Hematopoietic multipotent progenitor cell treated with erythropoietin and hydrocortisone succinate and interleukin-3 and kit ligand, for 4 days (in vitro differentiated cells): ENCODE measurements at places on chromosomes 12 and 14.

GRCh38 chr12:132560614-132561426 lies 49.6 kb downstream of the LRCOL1 start:
- DNase-seq: peak; percentile 92

DNA sequence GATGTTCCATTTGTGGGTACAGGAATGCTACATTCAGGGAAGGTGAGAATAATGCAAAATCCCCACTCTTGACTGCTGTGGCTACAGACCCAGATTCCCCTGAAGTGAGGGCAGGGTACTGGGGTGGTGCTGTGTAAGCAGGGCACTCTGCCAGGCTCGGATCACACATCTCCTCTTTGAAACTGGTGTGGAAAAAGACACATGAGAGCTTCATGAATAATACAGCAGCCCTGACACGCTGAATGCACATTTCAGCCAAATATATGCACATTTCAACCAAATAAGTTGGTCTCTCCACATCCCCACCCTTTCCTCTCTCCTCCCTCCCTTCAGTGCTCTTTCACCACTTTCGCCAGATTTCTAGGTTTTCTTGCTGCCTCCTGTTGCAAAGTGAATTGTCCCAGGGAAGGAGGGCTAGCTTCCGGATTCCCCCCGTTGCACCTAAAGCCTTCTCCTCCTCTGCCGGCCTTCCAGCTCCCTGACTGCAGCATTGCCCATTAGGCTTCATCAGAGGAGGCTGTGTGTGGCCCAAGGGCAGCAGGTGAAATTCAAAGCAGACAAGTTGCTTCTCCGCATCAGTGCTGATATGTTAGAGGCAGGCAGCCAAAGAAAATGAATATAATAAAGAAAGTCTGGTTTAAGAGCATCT lies 118.2 kb upstream of the TMCC3 start:
- DNase-seq: peak; percentile 38

DNA sequence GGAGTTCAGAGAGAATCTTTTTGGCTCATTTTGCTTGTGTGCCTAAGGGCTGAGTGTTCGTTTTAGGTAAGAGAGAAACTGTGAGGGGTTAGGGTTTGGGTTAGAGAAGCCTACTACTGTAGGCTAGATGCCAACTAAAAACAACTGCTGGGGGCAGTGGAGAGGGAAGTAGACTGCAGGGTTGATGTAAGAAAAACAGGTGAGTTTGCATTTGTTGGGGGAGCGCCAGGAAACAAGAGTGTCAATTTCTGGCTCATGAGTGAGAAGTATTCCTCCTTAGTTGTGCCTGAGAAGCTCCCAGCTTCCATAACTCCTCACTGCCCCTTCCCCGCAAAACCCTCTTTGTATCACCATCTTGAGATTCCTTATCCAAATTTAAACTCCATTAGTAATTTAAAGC lies 92.3 kb downstream of the DERA start:
- peak; percentile 7 for DNase-seq

GRCh38 chr12:104003596-104003995 lies 37.9 kb downstream of the TDG start:
- no peak for DNase-seq

DNA sequence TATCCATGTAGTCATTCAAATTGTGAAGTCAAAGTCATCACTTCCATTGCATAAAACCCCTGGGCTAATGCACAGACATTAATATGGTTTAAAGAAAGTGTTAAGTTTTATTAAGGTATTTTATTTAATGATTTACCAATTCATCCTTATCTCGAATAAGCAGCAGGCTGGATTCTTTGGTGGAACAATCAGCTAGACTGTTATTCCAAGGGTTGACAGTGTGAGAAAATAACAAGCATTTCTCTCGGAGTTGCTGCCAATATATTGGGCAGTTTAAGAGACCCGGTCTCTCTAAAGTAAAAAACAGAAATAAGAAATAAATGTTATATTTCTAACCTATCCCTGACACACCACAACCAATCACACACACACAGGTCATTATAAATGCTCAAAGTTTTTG lies 9.4 kb downstream of the KLRB1 start:
- no peak for DNase-seq

- peak; percentile 73 for DNase-seq
These were observed 132.7 kb downstream of the SSPN start for GRCh38 chr12:26327975-26328644.

- DNase-seq: peak; percentile 64
These were observed 31.1 kb downstream of the SSH1 start for GRCh38 chr12:108826101-108826806.

DNA sequence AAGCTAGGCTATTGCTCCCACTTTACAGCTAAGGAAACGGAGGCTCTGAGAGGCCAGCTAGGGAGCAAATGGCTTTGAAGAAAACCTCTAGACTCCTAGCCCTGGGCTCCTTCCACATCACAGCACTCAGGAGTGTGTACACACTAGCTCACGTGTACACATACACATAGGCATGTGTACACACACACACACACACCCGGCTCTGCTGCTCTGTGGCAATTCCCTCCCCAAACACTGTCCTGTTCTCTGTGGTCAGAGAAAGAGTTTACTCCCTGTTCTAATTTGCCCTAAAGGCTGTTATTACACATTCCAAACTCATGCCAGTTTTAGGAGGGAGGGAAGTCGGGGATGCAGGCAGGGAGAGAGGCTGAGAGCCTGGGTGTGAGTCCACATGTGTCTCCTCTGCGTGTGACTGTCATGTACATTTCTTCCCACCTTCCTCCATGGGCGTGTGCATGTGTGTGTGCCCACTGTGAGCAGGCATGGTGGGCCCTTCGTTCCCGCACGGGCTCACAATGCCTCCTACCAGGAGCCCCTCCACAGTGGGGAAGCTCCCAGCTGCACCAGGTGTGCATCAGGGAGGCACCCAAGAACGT lies 14.2 kb downstream of the TRPV4 start:
- DNase-seq: no peak

DNA sequence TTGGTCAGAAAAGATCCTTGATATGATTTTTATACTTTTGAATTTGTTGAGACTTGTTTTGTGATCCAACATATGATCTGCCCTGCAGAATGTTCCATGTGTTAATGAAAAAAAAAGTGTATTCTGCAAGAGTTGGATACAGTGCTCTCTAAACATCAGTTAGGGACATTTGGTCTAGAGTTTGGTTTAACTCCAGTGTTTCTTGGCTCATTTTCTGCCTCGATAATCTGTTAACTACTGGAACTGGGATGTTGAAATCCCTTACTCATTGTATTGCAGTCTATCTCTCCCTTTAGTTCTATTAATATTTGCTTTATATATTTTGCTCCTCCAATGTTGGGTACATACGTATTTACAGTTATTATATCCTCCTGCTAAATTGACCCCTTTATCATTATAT lies 18.3 kb upstream of the TXNRD1 start:
- no peak for DNase-seq

DNA sequence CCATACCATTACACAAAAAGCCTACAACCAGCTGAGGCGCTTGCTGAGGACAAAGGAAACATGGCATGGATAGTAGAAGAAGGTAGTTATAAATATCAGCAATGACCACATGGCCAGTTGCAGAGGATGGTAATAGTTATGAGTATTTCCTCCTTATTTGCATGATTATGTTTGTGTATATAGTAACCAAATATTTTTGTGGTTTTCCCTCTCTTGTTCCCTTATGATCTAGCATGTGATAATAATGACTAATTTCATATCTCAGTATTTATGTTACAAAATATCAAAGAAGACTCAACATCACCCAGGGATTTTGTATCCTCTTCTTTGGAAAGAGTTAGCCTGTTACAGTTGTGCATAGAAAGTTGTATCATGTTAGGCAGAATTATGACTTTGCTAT lies 13.5 kb upstream of the CATSPERB start:
- no peak for DNase-seq

GRCh38 chr12:98228683-98229539 lies 286.5 kb upstream of the TMPO start:
- no peak for DNase-seq

GRCh38 chr14:75876530-75876929 lies 105.3 kb downstream of the TGFB3 start:
- no peak for DNase-seq

GRCh38 chr12:93502802-93503623 lies 35.7 kb downstream of the MRPL42 start:
- peak; percentile 82 for DNase-seq

DNA sequence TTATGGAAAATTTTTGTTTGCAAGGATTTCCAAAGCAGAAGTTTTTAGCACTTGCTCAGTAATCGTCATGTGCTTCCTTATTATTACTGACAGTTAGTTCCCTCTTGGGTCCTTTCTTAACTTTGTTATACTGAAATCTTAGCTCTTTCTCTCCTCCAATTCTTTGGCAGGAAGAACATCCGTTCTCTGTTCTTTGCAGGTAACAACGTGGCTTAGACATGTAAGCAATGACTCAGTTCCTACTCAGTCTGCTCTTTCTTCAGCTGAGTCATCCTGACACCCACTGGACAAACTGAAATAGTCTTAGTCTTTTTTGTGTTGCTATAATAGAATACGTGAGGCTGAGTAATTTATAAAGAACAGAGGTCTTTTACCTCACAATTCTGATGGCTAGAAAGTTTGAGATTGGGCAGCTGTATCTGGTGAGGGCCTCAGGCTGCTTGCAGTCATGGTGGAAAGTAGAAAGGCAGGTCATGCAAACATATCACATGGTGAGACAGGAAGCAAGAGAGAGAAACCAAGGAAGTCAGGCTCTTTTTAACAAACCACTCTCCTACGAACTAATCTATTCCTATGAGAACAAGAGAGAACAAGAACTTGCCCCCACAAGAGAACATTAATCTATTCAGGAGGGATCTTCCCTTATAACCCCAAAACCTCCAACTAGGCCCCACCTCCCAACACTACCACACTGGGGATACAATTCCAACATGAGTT lies 49.2 kb downstream of the TESPA1 start:
- DNase-seq: peak; percentile 80

- no peak for DNase-seq
These were observed 8.8 kb upstream of the CCDC85C start for GRCh38 chr14:99612738-99613330.

DNA sequence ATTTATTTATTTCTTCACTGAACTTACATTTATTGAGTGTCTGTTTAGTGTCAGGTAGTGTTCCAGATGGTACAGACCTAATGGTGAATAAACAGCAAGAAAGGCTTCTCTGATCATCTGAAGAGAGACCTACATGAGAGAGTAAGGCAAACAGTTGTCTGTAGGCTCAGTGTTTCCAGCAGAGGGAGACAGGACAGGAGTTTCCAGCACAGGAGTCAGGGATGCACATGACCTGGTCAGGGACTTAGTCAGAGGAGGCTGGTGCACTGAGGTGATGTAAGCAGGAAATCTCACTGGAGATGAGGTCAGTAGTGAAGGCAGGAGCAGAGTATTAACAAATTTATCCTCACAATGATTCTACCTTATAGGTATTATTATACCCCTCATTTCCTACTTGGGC lies 233.2 kb downstream of the MDGA2 start:
- DNase-seq: peak; percentile 7

- DNase-seq: no peak
These were observed 3.9 kb downstream of the STAC3 start for GRCh38 chr12:57247041-57247440.

- no peak for DNase-seq
These were observed 122.4 kb downstream of the GPR135 start for GRCh38 chr14:59342516-59343484.

DNA sequence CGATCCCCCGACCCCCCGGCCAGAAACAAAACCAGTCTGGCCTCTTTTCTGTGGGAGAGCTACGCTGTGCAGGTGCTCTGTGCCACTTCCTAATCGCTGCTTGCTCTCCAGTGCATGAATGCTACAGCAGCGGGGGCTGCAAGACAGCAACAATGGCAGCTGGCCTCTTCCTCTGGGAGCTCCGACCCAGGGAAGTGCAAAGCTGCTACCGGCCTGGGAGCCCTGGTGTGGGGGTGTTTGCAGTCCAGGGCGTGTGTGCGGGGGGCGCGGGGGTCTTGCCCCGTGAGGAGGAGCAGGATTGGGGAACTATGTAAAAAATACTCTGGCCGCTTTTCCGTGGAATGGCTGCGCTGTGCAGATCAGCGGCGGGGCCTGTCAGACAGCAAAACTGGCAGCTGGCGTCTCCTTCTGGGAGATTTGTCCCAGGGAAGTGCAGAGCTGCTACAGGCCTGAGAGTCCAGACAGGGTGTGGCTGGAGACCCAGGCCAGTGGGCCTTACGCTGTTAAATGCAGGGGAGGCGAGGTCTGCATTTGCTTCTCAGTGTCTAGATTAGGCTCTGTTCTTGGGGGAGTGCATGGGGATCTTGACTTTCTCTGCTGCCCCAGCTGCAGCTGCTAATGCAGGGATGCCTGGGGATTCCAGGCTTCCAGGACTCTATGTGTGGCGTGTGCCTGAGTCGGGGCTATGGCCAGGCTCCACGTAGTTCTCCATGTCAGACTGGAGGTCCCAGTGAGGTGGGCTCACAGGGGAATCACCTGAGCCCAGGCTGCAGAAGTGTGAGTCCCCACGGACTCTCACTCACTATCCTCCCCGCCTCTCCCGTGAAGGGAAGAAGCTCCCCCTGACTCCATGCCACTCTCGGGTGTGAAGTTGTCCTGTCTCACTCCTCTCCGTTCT lies 344.5 kb downstream of the AEBP2 start:
- DNase-seq: no peak

GRCh38 chr12:54388237-54389133 lies 4.0 kb upstream of the ZNF385A start:
- no peak for DNase-seq

- DNase-seq: no peak
These were observed 9.8 kb downstream of the NTF3 start for GRCh38 chr12:5441497-5442236.

GRCh38 chr12:81263072-81263471 lies 185.2 kb downstream of the ACSS3 start:
- no peak for DNase-seq

GRCh38 chr14:70094631-70095030 lies 94.1 kb downstream of the SLC8A3 start:
- DNase-seq: no peak

GRCh38 chr14:99286761-99287160 lies 14.8 kb upstream of the BCL11B start:
- no peak for DNase-seq

GRCh38 chr12:132284827-132285741 lies 44.3 kb downstream of the GALNT9 start:
- DNase-seq: no peak

- no peak for DNase-seq
These were observed 13.7 kb downstream of the TRIM9 start for GRCh38 chr14:51081209-51081608.

DNA sequence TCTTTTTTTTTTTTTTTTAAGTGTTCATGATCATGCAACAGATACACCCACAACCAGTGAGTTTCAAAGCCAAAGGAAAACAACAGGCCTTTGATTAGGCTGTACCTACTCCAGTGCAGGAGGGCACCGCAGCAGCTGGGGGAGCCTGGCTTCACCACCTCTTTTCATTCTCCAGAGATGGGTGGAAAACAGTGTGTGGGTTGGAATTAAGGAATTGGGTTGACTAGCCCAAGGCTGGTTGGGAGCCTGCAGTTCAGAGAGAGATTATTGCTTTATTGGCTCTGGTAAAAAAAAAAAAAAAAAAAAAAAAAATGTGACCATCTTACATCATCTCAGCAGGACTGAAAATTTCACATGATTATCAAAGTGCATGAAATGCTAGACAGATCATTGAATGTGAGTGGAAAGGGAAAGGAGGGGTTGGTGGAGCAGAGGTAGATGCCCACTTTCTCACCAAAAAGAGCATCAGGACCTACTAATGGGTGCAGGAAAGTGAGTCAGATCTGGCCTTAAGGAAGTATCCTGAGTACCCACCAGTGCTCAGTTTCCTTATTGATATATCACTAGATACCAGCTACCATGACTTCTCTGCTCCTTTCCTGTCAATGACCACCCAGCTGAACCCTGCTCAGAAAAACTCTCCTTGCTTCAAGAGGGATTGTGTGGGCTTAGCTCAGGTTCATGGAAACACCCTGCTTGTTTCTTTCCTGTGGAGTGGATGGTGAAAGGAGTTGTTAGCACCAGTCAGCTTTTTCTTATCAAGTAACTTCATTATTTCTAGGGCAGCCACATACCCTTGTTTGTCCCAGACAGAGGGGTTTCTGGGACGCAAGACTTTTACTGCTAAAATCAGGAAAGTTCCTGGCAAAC lies 54.8 kb upstream of the DYRK2 start:
- no peak for DNase-seq
